ENCODE measurements at places on chromosomes 2 and 18. TPM values are rescaled to one million over a fixed set of nuclear protein-coding genes. Genes with fewer than 3 reads are reported as not detected.
A peak's percentile ranks its signal among the peaks of the same experiment; 100 is the strongest.

DNA sequence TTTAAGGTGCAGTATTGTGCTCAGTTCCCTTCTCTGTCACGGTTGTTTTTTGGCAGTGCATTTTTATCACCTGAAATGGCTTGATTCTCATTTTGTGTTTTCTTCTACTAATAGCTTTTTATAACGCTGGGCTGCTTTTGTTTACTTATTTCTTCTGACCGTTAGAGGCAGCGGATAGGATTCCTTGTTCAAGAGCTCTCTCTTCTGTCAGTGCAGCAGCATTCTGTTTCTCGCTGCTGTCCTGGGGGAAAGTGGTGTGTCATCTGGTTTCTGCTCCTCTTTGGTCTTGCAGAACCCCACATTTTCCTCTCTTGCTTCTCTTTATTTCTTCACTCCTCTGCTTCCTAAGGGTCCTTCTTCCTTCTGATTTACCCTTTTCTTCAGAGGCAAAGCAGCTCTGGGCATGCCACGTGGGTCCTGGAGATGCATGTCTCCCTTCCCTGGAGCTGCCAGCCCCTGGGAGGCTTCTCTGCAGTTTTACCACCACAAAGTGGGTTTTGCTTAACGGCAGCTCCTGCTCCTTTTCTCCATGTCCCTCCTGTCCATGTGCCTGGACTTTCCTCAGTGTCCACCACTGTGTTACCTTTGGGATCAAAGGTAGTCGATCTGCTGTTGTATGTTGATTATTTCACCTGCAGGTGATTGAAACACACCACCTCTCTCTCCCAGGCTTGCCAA lies 47.3 kb upstream of the SNTG2 start:
- H3K27me3 ChIP-seq: no peaks in the 10 kb centered on the region
- no peaks in the 10 kb centered on the region for H3K36me3 ChIP-seq
- no peak for DNase-seq
- H3K27ac ChIP-seq: no peak overlapping the region
- H3K4me1 ChIP-seq: no peaks in the 10 kb centered on the region
- H3K4me3 ChIP-seq: no peak overlapping the region

DNA sequence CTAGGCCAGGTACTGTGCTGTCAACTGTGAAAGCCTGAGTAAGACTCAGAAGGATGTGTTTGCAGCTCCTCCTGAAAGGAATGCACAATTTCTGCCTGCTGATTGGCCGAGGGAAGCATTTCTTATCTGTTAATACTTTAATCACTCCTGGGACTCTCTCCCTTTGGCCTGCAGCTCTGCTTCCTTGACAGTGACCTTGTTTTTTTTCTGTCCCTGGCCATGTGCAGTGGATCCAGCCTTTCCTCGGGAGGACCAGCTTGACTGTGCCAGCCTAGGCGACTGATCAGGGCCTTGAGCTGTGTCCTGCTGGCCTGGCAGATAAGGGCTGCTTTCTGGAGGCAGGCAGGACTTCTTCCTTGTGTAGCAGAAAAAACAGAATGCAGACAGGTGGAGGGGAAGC lies 10.0 kb downstream of the RNF144A start:
- H3K27ac ChIP-seq: no peak overlapping the region
- H3K36me3 ChIP-seq: no peaks in the 10 kb centered on the region
- no peaks in the 10 kb centered on the region for H3K27me3 ChIP-seq
- no peak for DNase-seq
- H3K4me3 ChIP-seq: no peak overlapping the region

DNA sequence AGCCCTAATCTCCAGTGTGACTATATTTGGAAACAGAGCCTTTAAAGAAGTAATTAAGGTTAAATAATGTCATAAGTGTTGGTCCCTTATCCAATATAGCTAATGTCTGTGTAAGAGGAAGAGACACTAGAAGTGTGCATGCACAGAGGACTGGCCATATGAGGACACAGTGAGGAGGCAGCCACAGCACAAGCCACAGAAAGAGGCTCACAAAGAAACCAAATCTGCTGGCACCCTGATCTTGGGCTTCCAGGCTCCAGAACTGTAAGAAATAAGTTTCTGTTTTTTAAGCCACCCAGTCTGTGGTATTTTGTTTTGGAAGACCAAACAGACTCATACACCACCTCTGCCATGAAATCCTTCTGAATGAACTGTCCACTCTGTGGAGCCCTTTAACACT lies 186.4 kb upstream of the SLC39A10 start:
- no peaks in the 10 kb centered on the region for H3K36me3 ChIP-seq
- no peaks in the 10 kb centered on the region for H3K27me3 ChIP-seq
- H3K27ac ChIP-seq: no peak overlapping the region
- no peak for DNase-seq
- no peaks in the 10 kb centered on the region for H3K4me1 ChIP-seq

DNA sequence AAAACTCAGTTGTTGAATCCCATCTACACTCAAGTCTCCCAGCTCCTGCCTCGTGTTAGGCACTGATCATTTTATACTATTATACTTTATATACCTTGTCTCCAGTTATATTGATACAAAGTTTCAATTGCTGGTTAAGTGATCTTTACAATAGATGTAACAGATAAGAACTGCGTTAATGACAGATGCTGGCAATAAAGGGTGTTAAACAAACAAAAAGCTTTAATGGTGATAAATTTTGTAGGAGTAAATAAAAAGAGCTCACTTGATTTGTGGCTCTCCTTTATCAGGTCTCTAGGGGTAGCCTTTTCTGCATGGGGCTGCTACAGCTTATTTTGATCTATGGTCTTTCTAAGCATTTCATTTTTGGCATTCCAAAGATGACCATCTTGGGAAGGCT lies 106.9 kb upstream of the GAREM1 start:
- no peaks in the 10 kb centered on the region for H3K36me3 ChIP-seq
- H3K27me3 ChIP-seq: no peaks in the 10 kb centered on the region
- no peaks in the 10 kb centered on the region for H3K4me1 ChIP-seq
- no peak overlapping the region for H3K27ac ChIP-seq
- H3K4me3 ChIP-seq: no peak overlapping the region
- no peak for DNase-seq

- H3K36me3 ChIP-seq: no peaks in the 10 kb centered on the region
- H3K4me3 ChIP-seq: no peak overlapping the region
- DNase-seq: no peak
Measured at GRCh38 chr2:84701880-84702279, 179.0 kb downstream of the TRABD2A start.

DNA sequence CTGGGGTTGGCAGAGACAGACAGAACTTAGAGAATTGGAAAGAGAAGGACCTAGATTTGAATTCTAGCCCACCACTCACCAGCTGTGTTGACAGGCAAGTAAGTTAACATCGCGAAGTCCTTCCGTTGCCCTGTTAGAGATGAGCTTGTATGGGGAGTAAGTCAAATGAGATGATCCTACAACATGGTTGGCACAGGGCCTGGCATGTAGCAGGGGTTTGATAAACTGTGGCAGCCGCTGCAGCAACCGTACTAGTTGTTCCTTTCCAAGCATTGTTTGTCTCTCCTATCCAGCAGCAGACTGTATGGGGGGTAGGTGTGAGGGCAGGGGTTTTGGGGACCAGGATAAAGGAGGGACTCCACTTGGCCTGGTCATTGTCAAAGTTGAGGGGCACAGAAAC lies 16.0 kb downstream of the TET3 start:
- DNase-seq: no peak
- H3K36me3 ChIP-seq: no peaks in the 10 kb centered on the region
- H3K27ac ChIP-seq: peak overlapping the region; percentile 5
- no peak overlapping the region for H3K4me3 ChIP-seq
- H3K27me3 ChIP-seq: no peaks in the 10 kb centered on the region

- no peaks in the 10 kb centered on the region for H3K27me3 ChIP-seq
- H3K4me1 ChIP-seq: no peaks in the 10 kb centered on the region
- no peak overlapping the region for H3K4me3 ChIP-seq
- DNase-seq: no peak
Measured at GRCh38 chr2:202604699-202605098, 30.1 kb upstream of the FAM117B start.

DNA sequence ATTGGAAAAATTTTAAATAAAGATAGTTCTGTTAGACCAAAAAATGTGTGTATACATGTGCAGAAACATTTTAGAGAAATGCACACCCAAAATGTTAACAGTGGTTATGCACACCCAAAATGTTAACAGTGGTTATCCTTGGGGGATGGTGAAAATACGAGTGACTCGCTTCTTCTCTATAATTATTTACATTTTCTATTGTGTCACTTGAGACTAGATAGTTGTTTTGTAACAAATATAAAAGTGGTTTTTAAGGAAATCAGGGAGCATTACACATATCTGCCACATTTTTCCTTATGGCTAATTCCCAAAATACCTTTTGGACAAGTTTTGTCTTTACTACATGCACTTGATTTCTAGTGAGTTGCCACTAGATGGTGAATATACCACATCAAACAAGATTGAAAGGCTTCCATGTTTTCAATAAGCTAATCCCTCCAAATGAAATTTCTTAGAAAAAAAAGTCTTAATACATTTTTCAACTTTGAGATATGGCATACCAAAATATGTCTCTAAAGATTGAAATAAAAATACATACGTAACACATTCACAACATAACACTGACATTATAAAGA lies 9.0 kb upstream of the HIBCH start:
- no peaks in the 10 kb centered on the region for H3K4me1 ChIP-seq
- H3K27me3 ChIP-seq: no peaks in the 10 kb centered on the region
- H3K36me3 ChIP-seq: no peaks in the 10 kb centered on the region
- H3K4me3 ChIP-seq: no peak overlapping the region

- H3K36me3 ChIP-seq: no peaks in the 10 kb centered on the region
- no peak overlapping the region for H3K27ac ChIP-seq
- H3K4me1 ChIP-seq: no peaks in the 10 kb centered on the region
- no peak overlapping the region for H3K4me3 ChIP-seq
Measured at GRCh38 chr2:85875350-85876050, 13.3 kb downstream of the ST3GAL5 start.

GRB14 gene
- 29.9 TPM for total RNA-seq

POTEJ gene
- 8.5 TPM for total RNA-seq

All from prostate gland (tissue), 2 donors.